ENCODE measurements at places on chromosomes 2 and 18.

- no peak for DNase-seq
These were observed 640 bp downstream of the SPTBN1 start for GRCh38 chr2:54456612-54457322.

DNA sequence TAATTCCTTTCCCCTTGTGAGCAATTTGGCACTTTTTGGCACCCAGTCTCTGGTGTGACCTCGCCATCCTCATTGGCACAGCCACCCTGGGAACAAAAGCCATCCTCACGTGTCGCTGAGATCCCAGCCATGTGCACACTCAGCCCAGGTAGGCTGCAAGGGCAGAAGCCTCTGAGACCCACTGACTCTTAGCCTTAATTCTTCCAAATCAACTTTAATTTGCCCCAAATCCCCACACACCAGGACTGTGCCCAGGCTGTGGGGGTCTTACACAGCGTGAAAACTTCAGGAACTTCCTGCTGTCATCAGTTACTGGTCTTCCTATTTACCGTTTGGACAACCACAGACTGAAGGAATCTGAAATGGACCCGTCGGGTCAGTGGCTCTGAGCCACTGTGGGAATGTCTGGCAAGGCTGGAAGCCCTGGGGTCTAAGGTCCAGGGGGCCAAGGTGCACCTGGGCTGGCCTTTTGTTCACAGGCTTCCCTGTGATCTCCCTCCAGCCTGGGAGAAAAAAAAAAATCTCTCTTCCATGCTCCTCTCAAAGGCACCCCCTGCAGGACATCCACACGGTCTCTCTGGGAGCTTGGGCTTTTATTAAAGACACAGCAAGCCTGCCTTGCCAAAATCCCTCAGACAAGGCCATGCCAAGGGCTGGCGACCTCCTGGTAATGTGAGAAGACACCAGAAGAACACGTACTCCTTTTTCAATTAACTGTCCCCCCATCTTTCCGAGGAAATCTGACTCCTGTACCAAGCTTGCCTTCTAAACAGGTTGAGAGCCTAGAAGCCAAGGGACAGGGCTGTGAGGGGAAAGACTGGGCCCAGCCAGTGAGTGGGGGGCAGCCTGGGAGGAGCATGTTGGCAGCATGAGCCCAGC, 42.1 kb upstream of the LAPTM4A start:
- DNase-seq = peak; percentile 68

DNA sequence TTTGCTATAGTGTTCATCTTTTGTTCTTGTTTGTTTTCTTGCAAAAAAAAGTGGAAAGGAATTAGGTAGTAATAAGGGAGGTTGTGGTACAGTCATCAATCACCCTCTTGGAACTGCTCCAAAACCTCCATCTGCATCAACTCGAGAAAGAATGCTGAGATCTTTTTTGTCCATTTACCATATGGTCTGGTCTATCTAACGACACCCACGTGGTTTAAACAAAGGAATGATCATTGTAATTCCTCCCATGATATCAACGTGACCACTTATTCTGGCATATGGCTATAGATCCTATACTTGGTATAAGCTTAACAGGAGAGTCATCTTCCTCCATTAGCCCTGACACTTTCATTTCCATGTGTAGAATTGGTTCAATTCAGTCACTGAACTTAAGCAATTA, 1025.3 kb upstream of the NXPH2 start:
- no peak for DNase-seq

DNA sequence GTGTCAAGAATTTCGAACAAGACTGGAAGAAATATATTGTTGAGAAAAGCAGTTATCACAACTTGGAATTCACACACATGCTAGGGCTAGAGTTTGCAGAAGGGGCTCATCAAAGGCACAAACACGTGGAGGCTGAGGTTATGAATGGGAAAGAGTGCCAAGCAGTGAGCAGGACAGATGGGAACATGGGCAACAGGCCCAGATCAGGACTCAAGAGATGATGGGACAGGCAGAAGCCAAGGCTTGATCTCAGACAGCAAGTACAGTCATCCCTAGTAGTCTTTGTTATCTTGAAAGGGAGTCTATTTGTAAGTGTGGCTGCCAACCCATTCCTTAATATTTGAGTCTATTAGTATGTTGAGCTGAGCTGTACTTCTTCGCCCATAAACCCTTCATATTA, 22.2 kb upstream of the EPC2 start:
- DNase-seq = no peak

GRCh38 chr2:90207454-90208058, 1516.1 kb downstream of the RPIA start:
- DNase-seq = no peak

DNA sequence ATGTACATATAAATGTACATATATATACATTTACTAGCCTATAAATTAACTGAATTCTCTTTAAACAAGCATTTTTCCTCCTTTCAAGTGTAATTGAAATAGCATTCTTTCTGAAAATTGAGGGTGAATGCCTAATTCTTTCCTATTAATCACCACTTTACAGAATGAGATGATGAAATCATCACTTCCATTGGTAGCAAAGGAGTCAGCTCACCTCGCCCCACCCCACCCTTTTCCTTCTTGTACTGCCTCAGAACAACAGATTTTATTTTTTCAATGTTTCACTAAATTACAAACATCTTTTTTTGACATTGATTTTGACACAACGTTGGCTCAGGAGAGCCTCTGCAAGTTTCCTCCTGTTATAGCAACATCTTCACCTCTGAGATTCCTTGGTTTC, 181.9 kb upstream of the CDH7 start:
- no peak for DNase-seq

DNA sequence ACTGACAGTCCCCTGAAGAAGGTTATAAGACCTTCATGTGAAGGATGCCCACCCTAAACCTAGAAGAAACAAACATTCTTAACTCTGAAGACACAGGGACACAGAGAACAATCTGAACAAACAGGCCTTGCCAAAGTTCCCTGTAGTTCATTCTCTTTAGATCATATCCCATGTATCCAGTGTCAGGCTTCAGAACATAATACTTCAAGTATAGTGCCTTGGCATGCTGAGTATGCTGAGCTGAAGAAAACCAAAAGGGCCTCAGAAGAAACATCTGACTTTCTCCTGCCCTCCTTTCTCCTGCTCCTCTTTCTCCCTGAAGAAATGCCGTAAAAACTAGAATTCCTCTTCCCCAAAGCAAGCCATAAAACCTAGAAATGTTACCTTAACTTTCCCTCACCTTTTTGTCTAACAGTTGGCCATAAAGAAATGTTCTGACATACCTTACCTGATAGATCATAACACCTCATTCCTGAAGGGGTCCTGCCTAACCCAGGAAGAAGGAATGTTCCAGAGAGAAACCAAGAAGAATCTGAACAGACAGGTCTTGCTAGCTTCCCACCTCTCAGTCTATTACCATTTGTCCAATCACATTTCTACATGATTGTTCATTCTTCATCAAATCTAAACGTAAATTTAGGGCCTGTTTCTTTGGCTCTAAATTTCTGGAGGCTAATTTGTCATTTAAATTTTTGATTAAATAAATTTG, 160.1 kb upstream of the ZC3H15 start:
- no peak for DNase-seq
